ENCODE measurements at places on chromosomes 4 and X. TPM values are rescaled to one million over a fixed set of nuclear protein-coding genes. Genes with fewer than 3 reads are reported as not detected.

Gene PDE5A
- 0.53 TPM for total RNA-seq

Gene NLGN3
- total RNA-seq: 0.20 TPM

Gene RTL3
- not detected for total RNA-seq

Gene UGT2B11
- total RNA-seq: 0.25 TPM

Gene SLC6A8
- 3.2 TPM for total RNA-seq

Gene PIM2
- total RNA-seq: 3.8 TPM

Gene TASL
- total RNA-seq: 0.48 TPM

GRCh38 chr4:61532336-61533000, 332.3 kb downstream of the ADGRL3 start:
- DNase-seq: no peak

DNA sequence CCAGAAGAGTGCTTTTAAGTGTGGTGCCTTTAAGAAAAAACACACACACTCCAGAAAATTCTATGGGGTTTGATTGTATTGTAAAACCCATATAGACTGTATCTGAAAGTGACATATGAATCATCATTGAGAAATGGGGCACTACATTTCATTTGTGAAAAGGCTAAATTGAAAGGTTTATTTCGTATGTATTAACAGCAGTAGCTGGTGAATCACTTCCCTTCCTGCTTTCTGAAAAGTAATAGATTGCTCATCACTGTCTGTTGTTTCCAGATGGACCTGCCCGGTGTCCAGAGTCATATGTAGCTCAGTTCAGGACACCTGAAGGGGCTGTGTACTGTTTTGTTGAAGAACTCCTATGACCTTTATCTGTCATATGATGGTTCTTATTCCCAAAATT, 28.1 kb upstream of the HPRT1 start:
- no peak for DNase-seq

DNA sequence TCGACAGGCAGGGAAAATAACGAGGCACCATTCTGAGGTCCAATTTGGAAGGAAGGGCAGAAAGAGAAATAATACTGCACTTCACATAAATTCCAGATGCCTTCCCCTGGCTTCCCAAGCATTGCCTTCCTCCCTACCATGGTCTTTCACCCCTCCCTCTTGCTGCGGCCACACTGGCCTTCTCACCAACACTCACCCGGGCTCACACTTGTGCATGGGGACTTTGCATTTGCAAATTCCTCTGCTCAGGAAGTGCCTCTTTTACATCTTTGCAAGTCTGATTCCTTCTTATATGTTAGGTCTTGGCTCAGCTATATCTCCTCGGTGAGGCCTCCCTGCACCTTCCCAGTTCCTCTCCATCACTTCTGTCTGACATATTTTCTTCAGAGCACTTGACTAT, 199.4 kb downstream of the CHIC2 start:
- no peak for DNase-seq

DNA sequence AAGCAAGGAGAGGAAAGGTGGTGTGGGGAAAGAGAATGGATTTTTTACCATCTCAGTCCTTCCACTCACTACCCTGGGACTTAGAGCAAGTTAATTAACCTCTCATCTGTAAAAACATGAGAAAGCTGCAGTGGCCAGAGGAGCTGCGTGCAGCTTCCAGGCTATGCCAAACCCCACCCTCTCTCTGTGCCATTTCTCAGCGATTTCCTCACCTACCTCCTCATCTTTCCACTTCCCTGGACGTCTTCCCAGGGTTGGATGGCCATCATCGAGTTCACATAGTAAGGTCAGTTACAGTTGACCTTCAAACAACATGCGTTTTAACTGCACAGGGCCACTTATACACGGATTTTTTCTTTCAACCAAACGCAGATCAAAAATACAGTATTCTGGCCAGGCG, 64.3 kb downstream of the SMIM20 start:
- DNase-seq: no peak
